ENCODE measurements at places on chromosomes 12 and 14.

DNA sequence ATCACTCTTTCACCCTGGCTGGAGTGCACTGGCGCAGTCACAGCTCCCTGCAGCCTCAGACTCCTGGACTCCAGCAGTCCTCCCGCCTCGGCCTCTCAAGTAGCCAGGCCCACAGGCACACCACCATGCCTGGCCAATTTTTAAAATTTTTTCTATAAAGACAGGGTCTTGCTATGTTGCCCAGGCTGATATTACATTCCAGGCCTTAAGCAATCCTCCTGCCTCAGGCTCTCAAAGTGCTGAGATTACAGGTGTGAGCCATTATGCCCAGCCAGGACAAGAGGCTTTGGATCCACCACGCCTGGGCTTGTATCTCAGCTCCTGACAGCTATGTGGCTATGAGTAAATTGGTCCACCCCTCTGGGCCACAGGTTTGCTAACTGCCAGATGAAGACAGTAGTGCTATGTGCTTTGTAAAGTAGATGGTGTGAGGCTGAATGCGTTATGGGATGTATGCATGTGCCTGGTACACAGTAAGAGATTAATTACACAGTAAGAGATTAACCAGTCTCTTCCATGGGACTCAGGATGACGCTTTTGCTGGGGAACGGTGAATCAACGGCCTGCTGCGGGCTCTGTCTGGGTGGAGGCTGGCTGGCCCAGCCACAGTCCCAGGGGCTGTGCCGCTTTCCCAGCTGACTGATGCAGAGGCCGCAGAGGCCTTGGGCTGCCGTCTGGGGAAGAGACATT lies 53.3 kb upstream of the NCOR2 start:
- DNase-seq: no peak

- no peak for DNase-seq
These were observed 49.0 kb upstream of the SLC8A3 start for GRCh38 chr14:70237710-70238109.

DNA sequence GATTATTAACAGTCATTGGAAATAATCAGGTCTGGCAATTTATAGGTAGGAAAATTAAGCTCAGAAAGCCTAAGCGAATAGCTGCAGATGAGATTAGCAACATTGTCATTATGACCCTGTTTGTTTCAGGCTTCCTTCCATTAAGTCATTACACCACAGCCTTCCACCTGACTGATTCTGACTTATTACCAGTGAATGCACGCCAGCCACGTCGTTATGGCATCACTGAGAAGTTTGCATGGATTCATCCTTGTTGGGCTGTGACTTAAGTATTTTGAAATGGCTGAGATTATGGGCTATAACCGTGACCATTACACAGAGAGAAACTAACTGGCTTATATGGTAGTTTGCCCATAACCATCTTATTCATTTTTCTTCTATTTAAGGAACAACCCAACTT lies 18.6 kb downstream of the RASSF8 start:
- DNase-seq: no peak

GRCh38 chr12:93621986-93622385 lies 49.5 kb downstream of the SOCS2 start:
- no peak for DNase-seq

GRCh38 chr12:24860546-24860945 lies 88.4 kb downstream of the BCAT1 start:
- DNase-seq: no peak

- no peak for DNase-seq
These were observed 138.5 kb downstream of the CCER1 start for GRCh38 chr12:90816353-90817089.

DNA sequence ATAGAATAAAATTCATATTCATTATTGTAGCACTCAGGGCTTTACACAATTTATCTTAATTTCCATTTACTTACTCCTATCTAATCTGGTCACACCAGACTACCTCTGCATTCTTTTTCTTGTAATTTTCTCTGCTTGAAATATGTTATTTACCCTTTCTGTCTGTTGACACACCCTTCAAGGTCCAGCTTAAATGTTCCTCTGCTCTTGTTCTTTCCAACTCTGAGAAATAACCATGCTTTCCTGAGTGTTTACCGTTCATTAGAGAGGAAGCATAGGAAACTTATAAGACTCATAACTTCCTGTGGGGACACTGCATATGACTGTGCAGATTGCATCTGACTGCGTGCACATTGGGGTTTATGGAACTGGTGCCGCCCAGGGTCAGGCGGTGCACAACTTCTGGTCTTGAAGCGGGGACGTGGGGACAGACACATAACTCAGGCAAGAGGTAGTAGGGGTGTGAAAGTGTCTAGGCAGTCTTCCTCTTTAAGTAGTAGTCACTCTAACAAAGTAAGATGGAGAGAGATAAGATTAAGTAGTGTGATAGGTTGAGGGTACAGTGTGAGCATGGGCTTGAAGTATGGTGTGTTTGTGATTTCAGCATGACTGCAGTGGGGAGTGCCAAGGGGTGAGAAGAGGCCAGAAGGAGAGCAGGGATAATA lies 42.6 kb upstream of the FOXJ2 start:
- no peak for DNase-seq

DNA sequence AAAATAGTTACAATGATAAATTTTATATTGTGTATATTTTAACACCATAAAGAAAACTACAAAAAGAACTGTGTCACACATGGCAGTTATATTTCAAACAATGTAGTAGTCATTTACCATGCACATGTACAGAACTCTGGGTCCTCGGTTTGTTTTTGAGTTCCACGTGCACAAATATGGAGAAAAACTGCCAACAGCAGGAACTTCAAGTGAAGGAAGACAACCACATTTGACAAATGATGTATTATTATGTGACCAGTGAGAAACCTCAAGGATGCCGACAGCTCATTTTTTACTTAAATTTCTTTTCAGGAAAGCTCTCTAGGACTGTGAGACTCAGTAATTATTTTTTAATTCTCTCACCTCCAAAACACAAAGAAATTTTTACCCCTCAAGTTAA lies 244.2 kb upstream of the USP15 start:
- DNase-seq: no peak

Measured in naive thymus-derived CD8-positive, alpha-beta T cell (primary cell).